Neural progenitor cell (in vitro differentiated cells): ENCODE measurements at places on chromosomes 1 and 21.

DNA sequence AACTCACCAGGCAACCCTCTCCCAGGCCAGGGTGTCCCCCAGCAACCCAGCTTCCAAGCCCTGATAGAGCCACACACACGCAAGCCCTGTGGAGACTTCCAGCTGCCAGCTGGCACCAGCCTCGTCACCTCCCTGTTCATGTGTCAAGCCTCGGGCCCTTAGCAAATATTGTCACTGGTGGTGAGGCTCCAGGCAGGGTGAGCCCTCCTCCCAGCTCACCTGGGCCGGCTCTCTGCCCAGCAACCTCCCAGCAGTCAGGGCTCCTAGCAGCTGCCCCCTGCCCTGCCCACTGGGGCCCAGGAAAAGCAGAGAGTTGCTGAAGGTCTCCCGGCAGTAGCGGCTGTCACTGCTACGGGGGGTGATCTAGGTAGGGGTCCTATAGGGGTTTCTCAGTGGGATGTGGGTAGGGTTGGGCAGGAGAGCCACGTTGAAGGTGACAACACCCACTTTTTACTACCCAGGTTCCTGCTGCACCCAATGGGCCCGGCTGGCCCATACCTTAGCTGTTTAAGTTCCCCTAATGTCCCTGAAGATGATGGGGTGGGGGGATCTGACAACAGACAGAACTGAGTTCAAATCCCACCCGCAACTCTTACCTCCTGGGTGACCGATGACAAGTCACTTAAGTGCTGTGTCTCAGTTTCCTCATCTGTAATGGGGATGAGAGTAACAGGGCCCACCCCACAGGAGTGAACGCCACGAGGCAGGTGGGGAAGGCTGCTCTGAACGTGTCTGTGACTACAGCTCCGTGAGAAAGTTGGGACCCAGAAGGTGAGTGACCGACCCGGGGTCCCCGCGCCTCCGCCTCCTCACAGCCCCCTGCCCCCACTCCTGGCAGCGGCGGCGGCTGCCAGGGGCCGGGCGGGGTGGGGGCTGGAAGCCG, 678 bp downstream of the TTC39A start:
- DNase-seq, result no peak

GRCh38 chr1:64608005-64608650, 136.7 kb upstream of the RAVER2 start:
- DNase-seq, result no peak

- DNase-seq, result no peak
Measured at GRCh38 chr1:84700070-84700469, 9.8 kb upstream of the SSX2IP start.

- DNase-seq, result no peak
Measured at GRCh38 chr1:165894591-165894990, 67.2 kb downstream of the UCK2 start.

DNA sequence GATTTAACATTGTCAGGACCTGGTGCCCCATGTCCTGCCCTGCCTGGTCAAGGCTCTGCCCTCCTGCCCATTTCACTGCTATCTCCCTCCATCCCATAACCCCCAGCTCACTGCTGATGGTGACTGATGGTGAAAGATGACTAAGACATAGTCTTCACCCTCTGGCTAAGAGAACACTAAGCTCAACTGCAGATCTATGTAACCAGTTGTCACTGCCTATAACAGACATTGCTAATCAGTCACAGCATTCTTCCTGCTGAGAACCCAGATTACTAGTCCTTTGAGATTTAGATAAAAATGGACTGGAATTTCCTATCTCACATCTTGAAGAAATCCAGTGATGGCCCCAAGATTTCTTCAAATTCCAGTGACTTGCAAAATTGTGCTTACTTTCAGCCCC, 8.0 kb upstream of the ZNF362 start:
- DNase-seq, result no peak

DNA sequence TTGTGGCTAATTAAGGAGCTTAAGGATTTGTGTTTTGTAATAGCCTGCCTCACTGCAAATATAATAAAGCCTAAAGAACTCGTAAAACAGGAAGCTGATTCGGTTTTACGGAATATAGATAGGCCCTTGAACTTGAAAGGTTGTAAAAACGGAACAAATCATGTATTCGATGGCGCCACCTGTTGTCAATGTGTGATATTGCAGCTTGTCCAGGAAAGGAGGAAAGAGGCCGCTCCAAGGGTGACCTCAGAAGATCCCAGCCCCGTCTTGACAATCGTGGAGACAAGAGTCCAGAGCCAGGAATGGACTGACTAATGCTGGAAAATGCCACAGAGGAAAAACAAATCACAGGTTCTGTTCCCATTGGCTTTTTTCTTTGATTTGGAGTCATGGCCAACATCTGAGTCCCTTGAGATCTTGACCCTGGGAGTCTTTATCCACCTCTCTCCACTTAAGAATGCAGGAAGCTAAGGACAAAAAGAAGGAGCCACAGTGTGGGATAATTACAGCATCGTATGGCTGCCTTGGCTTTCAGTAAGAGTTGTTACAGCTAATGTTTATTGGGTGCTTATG, 7.0 kb upstream of the IGSF21 start:
- peak; percentile 65 for DNase-seq

GRCh38 chr1:196651637-196652215, at the start of gene CFH:
Gene CFH (plus strand): TSS chr1:196652043. CDS start chr1:196652118, 75 bp downstream.
- no peak for DNase-seq

DNA sequence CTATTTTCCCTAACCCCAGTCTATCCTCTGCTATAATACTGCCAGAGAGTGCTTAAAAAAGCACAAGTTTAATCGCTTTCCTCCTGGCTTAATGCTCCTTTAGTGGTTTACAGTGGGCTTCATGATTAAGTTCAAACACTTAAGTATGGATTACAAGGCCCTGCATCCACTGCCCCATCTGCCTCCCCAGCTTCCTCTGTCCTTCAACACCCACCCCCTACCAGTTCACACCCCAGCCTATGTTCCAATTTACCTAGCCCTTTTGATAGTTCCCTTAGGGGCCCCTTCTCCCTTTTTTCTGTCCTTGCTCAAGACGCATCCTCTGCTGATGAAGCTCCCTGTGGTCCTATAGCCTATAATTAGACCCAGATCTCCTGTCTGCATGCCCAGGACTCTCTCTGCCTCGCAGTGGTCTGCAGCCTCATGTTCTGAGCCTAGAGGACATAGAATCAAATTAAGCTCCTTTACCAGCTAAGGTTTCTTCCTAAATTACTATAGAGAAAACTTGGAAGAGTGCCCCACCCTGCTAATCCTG, 212.5 kb downstream of the FGGY start:
- no peak for DNase-seq

DNA sequence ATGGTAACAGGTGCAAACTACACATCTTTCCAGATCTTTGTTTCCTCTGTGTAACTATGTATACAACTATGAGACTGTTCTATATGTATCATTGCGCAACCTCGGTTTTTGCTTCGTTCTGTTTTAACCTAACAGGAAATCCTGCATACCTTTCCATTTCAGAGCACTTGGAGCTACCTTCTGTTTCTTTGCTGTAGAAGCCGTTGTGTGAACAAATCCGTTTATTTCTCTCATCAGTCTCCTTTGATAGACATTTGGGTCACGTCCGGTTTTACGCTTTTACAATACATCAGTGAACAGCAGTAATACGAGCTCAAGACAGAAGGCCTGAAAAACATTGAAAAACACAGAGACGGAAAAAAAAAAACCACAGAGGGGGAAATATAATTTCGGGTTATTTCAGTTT, 10.5 kb downstream of the ATP5IF1 start:
- no peak for DNase-seq

GRCh38 chr1:198755715-198756114, 116.9 kb downstream of the PTPRC start:
- no peak for DNase-seq

GRCh38 chr1:116477429-116477828, 93.4 kb downstream of the CD58 start:
- DNase-seq, result no peak

DNA sequence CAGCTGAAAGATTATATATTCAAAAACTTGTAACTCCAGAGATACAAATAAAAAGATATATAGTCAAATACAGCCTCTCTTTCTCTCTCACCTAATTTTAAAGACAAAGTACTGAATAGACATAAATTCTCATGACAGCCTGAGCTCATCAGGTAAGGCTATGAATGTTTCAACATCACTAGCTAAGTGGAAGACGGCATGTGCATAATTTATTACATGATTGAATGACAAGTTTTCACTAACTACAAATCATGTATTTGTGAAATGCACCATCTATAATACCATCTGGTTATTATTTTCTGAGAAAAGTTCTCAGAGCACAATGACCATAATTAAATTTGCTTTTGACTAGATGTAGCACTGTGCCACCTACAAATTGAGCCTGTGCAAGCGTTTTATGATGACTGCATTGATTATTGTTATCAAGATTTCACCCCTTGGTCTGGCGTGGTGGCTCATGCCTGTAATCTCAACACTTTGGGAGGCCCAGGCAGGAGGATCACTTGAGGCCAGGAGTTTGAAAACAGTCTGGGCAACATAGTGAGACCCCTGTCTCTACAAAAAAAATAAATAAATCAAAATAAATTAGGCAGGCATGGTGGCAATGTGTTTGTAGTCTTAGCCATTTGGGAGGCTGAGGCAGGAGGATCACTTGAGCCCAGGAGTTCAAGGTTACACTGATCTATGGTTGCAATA, 128.2 kb downstream of the APP start:
- no peak for DNase-seq
